Activated naive CD4-positive, alpha-beta T cell treated with anti-CD3 and anti-CD28 coated beads for 36 hours (primary cell): ENCODE measurements at places on chromosomes 7 and 10.

GRCh38 chr7:99531354-99531765 is 20.6 kb downstream of the FAM200A start:
- peak; percentile 9 for DNase-seq

DNA sequence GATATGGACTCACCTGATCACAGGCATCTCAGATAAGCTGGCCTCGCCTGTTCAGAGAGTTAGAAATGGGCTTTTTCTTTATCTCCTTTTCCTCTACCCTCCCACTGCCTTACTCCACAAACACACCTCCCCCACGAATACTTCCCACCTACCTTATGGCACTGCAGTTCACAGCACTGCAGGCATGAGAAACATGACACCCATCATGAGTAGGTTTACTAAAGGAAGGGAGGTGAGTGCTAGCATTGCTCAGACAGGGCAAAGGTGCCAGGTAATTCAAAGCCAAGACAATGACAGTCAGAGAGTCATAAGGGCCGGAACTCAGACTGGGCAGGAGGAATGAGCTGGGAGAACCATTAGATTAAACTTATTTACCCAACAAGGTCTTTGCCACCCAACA is 220.6 kb downstream of the FAM107B start:
- DNase-seq: no peak

DNA sequence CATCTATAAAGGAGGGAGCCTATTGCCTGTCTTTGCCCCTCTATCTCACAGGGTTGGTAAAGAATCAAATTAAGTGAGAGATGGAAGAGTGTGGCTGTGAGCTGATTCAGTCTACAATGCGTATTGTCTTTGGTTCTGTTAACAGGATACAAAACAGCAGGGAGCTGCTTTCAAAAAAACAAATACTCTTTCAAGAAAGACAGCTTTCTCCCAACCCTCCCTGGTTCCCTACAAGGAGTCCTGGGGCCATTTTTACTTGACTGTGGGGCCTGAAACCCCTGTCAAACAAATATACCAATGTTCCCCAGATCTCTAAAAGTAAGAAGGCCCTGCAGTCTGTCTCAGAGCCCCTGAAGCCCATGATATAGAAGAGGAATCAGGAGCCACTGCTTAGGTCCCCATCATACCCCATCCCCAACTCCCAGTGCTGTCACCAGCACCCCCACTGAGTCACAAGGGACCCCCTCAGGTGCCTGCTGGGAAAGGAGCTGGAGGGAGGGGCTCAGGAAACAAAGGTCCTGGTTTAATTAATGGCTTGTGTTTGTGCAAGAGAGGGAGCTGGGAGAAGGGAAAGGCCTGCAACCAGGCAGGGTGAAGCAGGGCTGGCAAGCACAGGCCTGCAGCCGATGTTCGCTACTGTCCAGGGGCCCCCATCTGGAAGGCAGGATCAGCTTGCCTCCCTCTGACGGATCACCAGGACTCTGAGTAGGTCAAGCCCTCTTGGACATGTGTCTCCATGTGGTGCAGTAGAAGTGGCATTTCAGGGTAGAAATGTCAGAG is 182.0 kb upstream of the GHITM start:
- DNase-seq: no peak

DNA sequence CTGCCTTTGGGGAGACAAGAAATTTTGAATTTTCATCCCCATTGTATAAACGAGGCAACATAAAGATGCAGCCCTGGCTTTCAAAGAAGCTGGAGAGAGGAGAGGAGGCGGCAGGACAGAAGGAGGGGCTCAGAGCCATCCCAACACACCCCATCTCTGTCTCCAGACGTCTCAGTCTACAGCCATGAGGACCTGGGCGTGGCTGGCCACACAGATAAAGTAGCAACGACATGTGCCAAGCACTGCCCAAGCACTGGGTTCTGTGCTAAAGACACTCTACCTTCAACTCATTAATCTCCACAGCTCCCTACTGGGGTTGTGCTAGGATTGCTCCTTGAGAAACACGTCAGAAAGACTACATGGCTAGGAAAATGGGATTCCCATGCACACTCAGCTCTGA is 65.2 kb downstream of the DLG5 start:
- no peak for DNase-seq

DNA sequence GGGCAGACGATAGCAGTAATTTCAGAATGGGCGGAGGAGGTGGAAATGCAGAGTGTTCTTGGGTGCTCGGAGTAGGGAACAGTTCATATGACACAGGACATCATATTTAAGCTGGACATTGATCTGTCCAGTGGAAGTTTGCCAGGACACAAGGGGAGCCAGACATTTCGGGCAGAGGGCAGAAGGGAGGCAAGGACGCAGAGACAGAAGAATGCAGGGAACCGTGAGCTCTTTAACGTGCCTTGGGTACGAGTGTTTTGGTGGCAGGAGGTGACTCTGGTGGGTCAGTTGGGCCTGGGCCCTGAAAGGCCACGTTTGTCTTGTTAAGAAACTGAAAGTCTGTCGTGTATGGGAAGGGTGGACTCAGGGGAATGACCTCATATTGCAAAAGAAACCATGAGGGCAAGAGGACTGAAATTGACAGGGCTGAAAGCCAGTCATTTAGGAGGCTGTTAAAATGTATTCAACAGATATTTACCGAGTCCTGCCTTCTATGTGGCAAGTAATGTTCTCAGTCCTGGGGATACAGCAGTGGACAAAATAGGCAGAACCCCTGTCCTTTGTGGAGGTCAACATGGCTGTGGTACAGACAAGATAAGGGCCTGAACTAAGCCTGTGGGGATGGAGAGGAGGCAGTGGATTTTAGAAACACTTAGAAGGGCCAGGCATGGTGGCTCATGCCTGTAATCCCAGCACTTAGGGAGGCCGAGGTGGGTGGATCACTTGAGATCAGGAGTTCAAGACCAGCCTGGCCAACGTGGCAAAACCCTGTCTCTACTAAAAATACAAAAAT is 2.2 kb downstream of the OPTN start:
- no peak for DNase-seq

DNA sequence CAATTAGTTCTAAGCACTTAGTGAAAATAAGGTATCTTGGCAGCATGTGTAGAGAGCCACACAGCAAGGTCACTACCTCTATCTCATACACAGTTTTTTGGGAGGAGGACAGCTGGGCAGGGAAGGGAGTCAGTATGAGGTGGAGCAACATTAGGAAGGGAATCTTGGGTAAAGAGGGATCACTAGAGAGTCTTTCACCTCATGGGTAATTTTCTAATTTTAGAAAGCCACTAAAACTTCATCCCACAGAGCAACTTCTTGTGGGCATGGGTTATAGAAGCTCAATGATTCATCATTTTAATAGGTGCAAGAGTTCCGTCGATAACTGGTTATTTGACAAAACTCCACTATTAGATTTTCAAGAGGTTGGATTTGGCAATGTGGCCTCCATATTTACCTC is 2.5 kb downstream of the NRAP start:
- no peak for DNase-seq

DNA sequence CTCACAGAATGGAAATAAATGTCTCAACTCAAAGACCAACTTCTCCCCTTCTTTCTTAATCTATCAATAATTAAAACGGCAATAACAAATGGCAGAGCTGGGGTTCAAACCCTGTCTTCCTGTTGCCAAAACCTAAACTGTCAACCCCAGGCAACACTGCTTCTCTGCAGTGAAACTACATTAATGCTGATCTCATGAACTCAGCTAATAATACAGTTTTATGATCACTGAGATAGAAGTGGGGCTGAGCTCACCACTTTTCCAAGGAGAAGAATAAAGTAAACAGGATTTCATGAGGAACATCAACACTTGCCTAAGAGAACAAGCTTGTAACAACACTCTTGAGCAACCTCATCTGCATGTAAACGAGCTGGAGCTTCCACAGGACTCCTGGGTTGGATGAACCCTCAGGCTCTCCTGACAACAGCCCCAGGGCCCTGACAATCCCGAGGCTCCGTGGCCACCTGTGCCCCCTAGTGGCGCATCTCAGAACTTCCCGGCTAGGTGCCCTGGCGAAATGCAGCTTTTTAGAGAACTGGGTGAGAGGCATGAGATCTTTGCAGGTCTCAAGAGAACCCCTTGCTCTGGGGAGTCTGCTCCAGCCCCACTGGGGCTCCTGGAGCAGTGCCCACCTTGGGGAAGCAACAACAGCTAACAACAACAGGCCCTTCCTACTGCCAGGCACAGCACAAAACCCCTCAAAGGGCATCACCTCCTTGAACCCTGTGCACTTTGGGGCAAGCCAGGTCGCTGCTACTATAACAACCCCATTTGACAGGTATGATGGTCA is 169.3 kb downstream of the SH3PXD2A start:
- DNase-seq: peak; percentile 87

- DNase-seq: no peak
These were observed 91.2 kb upstream of the SEM1 start for GRCh38 chr7:96800824-96801223.

DNA sequence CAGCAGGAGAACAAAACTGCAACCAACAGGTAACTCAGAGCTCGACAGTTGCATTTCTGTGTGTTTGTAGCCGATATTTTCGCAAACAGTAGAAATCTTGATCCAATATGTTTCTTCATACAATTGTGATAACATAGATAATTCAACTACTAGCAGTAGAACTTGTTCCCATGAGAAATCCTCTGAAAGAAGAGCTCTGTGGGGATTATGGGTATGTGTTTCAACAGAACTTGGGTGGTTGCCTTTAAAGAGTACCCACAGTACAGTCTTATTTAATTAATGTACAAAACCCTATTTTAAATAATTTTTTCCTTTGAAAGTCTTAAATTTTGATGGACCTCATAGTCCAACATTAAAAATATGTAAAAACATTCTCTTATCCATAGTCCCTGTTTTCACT is 266.1 kb downstream of the PARD3 start:
- no peak for DNase-seq
